Left colon (tissue), 2 donors: ENCODE measurements at places on chromosomes 5 and 9.

DNA sequence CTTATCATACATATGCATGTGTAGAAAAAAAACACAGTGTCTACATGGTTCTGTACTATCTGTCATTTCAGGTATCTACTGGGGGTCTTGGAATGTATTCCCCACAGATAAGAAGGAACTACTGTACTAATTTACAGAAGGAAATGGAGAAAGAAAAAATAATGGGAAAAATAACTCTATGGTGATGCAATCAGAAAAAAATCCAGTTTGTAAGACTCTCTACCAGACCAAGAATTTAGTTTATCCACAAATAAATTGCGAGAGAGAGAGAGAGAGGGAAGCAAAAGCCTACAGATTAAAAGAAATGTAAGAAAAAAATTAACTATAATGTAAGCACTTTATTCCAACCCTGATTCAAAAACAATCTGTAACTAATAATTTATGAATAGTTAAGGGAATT lies 708.6 kb upstream of the ZNF608 start:
- no peak for DNase-seq

GRCh38 chr5:170520372-170520771 lies 16.6 kb downstream of the KCNIP1 start:
- DNase-seq, result no peak

GRCh38 chr5:169098331-169099121 lies 202.4 kb downstream of the SLIT3 start:
- DNase-seq, result no peak

DNA sequence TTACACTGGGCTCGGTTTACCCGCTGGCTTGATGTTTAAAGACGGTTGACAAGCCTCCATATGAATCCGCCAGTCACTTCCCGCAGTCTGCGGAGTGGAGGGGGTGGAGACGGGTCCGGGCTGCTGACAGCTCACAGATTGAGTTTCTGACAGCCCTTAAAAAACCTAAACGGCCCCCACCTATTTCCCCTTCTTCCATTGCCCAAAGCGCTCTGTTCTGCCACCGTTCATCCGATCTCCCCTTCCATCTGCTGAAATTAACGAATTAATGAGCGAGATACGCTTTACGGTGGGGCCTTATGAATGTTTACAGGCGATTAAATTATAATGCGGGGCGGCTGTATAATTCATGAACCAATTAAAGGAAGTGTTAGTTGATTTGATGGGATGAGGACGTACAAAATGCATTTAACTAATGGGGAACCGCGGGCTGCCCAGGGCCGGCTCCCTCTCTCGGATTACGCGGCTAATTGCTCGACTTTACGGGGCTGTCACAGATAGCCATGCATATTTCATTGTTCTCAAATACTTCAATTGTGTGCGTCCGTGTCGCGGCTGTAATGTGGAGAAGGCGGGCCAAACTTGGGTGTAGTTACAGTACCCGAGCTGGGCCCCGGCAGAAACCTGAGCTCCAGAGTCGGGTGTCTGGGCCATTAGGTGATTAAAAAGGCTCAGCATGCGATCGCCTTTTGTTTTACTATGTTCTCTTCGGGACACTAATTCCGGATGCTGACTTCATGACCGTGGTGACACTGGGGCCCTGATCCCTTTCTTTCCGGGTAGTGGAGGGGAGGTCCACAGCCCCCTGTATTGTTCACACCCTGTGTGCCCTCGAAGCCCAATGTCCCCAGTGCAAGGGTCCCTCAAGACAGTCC lies 74.9 kb downstream of the GTF3C4 start:
- no peak for DNase-seq

DNA sequence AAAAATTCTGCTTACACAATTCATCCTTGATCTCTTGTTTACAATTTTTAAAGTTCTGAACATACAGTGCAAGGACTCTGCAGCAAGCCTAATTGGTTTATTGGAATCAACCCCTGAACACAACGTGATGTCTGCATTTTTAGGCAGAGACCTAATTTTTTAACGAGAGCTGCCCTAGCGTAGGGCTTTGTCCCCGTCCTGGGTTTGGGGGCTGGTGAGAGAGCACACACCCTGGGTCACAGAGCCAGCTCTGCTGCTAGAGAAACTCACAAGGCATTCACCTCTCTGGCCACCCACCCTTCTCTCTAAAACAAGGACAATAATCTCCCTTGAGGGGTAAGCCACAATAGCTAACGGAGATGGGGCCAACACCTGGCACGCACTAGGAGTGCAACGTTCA lies 28.2 kb downstream of the SH3PXD2B start:
- no peak for DNase-seq

GRCh38 chr5:19975795-19976194 lies 12.2 kb downstream of the CDH18 start:
- DNase-seq, result no peak

DNA sequence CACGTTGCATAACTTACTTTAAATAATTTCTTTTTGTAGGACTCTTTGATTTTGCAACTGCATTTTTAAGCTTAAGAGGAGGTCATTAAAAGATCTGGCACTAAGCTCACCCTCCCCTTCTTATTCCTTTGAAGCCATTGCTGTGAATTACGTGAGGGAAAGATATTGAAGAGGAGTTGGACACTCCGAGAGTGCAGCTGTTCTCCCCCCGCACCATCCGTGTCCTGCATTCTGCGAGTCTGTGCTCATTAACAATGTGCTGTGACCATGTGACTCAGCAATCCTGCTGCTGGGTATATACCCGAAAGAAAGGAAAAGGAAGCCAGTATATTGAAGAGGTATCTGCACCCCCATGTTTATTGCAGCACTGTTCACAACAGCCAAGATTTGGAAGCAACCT lies 40.0 kb downstream of the NXNL2 start:
- DNase-seq, result no peak

DNA sequence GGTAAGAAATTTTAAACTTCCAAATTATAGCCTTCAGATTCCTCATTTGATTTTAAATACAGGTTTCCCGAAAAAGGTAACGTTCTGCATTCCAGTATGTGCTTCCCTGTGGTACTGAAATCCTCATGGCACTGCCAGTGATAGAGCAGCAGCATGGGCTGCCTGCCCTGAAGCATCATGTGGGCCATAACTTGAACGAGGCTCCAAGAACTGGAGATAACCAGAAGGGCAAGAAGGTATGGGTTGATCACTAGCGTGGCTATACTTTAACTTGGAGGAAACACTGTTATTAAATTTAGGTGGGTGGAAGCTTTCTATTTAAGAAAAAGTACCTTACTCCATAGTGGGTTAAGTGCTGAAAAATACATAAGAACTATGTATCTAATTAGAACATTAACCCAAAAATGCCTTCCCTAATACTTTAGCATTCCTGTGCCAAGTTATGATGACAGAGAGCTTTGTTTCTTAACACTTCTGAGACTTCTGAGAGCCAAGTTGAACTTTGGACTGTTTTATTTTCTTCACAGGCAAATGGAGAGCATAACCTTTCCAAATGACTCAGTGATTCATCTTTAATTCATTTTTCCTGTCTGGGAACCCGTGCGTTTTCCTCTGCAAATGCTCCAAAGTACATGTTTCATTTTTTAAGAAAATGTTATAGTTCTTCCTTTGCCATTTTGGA lies 191.5 kb upstream of the GNA14 start:
- no peak for DNase-seq

- DNase-seq, result no peak
Observed at GRCh38 chr5:84487963-84488362, 103.3 kb upstream of the EDIL3 start.

- no peak for DNase-seq
Observed at GRCh38 chr5:130282049-130282448, 377.8 kb downstream of the CHSY3 start.

DNA sequence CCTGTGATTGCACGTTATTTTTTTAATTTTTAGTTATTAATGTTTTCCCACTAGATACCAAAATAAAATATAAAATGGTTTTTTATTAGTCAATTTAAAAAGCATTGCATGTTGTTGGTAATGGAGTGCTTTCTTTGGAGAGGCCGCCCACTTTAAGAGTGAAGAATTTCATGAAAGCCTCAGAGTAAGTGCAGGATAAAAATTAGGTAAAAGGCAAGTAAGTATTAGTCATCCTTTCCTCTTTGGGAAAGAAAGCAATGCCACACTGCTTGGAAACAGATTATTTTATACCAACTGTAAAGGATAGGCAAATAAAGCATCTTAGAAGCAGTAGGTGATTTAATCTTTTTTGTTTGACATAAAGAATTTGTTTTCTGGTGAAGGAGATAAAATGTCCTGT lies 62.9 kb downstream of the HSD17B4 start:
- DNase-seq, result no peak

- peak; percentile 68 for DNase-seq
Observed at GRCh38 chr9:131656356-131657036, 83.4 kb downstream of the RAPGEF1 start.

DNA sequence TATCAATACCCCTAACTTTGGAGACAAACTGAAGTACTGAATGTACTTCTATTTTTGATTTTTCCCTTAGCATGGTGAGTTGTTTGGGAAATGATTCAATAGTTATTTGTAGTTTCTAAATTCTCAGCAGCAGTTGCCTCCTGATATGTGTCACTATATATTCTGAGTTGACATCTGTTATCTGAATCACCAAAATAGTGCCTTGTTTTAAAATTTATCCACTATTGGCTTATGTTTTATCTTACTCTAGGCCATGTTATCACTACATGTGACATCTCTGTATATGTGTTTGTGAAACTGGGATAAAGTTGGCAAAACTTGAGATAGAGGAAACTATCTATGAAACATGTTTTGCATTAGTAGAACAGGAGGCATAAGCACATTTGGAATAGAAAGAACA lies 317.6 kb downstream of the TLE4 start:
- DNase-seq, result no peak

DNA sequence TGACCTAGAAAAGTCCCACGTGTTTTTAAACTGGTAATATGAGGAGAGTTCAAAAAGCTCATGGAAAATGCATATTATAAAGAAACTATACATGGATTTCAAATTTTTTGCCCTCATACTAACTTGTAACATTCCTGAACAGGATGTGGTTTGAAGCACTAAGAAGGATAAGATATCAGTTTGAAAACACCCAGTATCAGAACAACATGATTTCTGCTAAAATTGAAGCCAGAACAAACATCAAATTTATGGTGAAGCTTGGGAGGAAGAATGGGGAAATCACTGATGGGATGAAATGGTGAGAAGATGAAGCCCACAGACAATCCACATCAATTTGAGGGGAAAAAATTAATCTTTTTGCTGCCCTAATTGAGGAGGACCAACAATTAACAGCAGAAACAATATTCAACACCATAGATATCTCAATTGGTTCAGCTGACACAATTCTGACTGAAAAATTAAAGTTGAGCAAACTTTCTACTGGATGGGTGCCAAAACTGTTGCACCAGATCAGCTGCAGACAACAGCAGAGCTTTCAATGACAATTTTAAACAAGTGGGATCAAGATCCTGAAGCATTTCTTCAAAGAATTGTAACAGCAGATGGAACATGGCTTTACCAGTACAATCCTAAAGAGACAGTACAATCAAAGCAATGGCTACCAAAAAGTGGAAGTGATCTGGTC lies 113.2 kb upstream of the SNX2 start:
- no peak for DNase-seq

- no peak for DNase-seq
Observed at GRCh38 chr9:311841-312240, 97.2 kb downstream of the DOCK8 start.

- no peak for DNase-seq
Observed at GRCh38 chr9:101536938-101537337, 3.3 kb downstream of the RNF20 start.

DNA sequence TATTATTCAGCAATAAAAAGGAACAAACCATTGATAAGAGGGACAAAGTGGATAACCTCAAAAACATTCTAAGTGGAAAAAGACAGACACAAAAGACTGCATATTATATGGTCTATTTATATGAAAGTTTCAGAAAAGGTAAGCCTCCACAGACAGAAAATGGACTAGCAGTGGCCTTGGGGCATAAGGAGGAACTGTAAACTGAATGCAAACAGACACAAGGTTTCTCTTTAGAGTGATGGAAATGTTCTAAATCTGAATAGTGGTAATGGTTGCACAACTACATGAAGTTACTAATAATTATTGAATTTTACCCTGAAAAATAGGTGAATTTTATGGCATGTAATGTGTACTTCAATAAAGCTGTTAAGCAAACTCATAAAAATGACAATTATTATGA lies 286.3 kb upstream of the PAPPA start:
- no peak for DNase-seq

- DNase-seq, result no peak
Observed at GRCh38 chr5:146626936-146627335, 110.9 kb upstream of the GPR151 start.

- DNase-seq, result no peak
Observed at GRCh38 chr9:10366171-10366779, 246.5 kb downstream of the PTPRD start.

GRCh38 chr9:92781899-92782298 lies 17.3 kb upstream of the BICD2 start:
- no peak for DNase-seq

DNA sequence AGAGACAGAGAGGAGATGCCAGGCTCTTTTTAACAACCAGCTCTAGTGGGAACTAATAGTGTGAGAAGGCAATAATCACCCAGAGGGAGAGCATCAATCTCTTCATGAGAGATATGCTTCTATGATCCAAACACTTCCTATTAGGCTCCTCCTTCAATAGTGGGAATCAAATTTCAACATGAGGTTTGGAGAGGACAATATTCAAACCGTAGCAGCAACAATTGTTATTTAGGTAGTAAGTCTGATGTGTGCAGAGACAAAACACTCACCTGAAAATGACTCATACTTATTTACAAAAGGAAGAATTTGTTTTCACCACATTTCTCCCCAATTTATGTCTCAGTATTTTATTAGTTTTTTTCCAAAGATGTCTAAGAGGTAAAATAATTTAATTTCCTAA lies 144.3 kb downstream of the ST8SIA4 start:
- no peak for DNase-seq

- no peak for DNase-seq
Observed at GRCh38 chr5:145915970-145916638, 20.3 kb upstream of the SH3RF2 start.

DNA sequence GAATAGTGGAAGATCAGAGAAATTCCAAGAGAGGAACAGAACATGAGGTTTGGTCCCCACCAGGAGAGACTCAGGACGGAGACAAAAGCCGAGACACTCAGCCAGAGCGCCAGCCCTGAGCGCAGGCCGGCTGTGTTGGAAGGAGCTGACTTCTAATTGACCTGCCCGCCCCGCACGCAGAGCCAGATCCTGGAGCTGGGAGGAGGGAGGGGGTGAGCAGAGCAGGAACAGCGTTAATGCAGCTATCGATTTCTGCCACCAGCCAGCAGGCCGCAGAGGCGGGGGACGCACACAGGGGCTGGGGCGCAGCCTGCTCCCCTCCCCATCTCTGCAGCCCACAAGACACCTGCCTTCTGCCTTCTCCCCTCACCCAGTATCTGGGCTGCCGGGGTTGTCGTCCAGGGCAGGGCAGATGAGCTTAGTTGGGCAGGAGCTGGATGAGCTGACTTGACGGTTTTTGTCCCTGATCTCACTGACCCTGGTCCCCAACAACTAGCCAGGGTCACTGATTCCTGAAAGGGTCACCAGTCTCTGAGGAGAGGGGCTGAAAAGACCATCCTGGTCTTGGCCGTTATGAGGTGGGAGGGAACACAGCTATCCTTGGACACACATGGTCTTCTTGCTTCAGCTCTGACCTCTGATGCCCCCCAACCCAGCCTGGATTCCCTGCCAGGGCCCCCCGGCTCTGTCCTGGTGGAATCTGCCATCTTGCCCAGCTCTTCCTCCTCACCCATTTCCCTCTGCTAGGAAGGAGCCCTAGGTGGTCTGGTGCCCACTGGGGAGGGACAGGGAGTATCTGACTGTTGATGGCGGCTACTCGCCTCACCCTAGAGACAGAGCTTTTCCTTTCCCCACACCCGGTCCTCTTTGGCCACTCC lies 29.8 kb downstream of the CXXC5 start:
- no peak for DNase-seq

- DNase-seq, result peak; percentile 71
Observed at GRCh38 chr5:181204826-181205760, at the start of gene TRIM7. Gene TRIM7, minus strand, starts transcription at chr5:181205196. Its CDS starts 86 bp downstream, at chr5:181205110.

GRCh38 chr9:126392662-126393371 lies 66.2 kb downstream of the MVB12B start:
- no peak for DNase-seq
